ENCODE measurements at places on chromosomes 16 and 17.

DNA sequence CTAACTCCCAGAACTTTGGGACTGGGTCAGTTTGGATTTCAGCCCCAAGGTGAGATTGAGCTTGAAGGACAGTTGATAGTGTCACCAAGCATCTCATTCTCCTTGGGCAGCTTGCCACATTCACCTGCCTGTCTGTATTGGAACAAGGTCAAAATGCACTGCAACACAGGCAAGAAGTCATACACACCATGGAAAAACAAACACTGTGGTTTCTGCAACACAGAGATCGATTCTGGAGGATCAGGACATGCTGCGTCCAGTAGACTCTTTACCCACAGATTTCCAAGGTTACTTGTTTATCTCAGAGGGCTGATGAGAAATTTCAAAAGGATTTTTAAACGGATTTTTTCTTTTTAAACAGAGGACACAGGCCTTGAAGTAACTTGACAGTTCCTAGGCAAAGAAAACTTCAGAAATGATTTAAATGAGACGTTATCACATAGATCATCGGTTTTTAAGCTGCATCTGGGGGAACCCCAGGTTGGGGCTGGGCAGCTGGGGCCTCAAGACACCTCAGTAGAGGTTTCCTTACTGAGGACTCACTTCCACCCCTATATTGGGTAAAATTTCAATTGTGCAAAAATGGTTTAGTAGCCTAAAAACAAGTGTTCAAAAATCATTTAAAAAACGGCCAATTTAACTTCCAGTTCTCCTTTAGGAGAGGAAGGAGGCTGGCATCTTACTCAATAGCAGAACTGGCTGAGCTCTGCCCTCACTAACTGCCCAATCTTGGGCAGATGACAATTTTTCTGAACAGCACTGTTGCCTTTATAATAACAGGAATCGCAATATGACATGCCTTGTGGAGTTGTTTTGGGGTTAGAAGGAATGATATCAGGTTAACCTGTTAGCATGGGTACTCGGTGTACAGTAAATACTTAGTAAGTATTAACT lies 299.3 kb downstream of the XYLT1 start:
- DNase-seq = no peak

DNA sequence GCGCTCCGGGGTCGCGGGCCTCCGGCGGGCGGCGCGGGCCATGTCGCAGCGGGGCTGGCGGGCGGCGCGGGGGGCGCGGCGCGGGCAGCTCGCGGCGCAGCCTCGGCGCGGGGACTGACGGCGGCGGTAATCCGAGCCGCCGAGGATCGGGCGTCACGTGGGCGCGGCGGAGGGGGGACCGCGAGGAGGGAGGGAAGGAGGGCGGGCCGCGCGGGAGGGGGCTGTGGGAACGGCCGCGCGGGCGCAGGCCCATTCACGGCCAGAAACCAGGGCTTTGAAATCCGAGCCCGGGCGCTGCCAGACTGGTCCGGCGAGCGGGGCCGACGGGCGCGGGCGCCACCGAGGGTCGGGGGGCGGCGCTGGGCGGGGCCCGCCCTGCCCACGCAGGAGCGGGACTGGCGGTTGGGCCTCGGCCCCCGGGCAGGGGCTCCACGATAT lies at the start of gene MTSS2:
TSS of gene MTSS2 (minus strand) at position 116 of the 438 bp plus-strand sequence. CDS start 262 bp downstream, outside the sequence.
- DNase-seq = no peak

- no peak for DNase-seq
Measured at GRCh38 chr17:80827646-80828643, 163.7 kb upstream of the CHMP6 start.

DNA sequence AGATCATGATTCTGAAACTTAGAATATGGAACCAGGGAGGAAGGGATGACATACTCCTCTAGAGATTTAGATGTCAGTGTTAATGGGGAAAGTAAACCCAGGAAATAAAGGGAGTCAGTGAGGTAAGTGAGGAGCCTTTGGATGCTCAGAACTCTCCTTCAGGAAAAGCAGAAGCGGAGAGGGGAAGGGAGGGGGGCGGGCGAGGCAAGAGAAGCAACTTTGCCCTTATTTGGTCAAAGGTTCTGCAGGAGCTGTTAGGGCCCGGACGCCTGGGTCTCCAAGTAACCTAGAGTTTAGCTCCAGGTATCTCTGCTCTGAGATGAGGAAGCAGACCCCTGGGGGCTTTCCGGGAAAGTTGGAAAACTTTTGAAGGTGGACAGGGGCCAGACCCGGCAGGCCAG lies 1.3 kb downstream of the PFN1 start:
- no peak for DNase-seq

GRCh38 chr17:78241277-78242023 lies 10.0 kb downstream of the TMEM235 start:
- no peak for DNase-seq

DNA sequence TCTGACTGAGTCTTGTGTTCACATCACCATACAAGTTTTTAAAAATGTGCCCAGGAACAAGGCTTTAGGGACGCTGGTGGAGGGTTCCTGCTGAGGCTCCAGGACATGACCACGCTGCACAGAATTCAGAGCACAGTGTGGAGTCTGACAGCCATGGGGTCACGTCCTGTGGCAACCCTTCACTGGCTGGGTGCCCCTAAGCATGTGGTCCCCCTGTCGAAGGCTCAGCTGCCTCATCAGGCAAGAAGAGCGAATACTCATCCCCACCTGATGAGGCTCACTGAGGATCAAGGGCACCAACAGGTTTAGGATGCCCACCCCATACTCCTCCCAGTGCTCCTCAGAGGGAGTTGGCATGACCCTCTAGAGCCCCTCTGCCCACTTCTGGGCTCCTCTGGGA lies 5.9 kb downstream of the PNMT start:
- no peak for DNase-seq

- DNase-seq = no peak
Measured at GRCh38 chr16:84446596-84447392, 57.7 kb downstream of the MEAK7 start.

DNA sequence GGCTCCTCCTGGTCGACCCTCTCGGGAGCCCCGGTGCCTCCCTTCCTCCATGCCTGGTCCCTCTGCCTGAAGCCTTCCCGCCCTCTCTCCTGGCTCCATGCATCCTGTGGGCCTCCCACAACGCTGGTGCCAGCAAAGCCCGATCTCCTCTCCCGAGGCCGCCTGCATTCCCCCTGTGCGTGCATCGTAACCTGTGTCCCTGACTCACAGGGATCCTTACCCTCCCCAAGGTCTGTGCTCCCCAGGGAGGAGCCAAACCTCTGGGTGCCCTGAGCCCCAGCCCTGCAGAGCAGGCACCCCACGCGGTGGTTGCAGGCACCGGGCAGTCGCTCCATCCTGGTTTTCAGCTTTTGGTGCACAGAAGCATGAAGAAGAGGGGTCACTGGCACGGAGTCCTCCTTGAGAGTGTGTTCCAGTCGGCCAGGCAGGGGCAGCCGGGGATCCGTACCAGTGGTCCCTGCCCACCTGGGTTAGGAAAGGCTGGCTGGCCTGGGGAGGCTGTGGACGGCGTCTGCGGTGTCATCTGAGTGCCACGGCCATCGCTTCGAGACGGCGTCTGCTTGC lies 1.8 kb upstream of the ENPP7 start:
- DNase-seq = no peak

- no peak for DNase-seq
Measured at GRCh38 chr16:49620158-49620868, 235.6 kb downstream of the ZNF423 start.

DNA sequence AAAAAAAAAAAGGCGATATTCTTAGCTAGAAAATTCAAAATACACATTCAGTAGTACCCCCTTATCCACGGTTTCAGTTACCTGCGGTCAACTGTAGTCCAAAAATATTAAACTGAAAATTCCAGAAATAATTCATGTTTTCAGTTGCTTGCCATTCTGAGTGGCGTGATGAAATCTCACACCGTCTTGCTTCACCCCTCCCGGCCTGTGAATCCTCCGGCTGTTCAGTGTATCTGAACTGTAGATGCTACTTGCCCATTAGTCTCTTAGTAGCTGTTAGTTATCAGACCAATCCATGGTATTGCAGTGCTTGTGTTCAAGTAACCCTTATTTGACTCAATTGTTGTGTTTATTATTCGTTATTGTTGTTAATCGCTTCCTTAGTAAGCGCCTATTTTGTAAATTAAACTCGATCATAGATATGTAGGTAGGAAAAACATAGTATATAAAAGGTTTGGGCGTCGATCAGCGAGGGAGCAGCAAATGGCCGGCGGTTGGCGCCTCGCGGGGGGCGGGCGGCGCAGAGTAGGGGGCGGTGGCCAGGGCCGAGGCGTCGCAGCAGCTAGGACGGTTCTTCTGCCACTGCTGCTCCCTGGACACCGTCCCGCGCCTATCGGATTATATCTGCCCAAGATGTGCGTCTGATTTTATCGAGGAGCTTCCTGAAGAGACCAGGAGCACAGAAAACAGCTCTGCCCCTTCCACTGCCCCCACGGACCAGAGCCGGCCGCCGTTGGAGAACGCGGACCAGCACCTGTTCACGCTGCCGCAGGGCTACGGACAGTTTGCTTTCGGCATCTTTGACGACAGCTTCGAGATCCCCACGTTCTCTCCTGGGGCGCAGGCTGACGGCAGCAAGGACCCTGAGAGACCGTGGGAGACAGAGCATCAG lies 39.8 kb upstream of the AKAP1 start:
- DNase-seq = no peak

GRCh38 chr17:8801135-8801840 lies 2.1 kb upstream of the MFSD6L start:
- no peak for DNase-seq

DNA sequence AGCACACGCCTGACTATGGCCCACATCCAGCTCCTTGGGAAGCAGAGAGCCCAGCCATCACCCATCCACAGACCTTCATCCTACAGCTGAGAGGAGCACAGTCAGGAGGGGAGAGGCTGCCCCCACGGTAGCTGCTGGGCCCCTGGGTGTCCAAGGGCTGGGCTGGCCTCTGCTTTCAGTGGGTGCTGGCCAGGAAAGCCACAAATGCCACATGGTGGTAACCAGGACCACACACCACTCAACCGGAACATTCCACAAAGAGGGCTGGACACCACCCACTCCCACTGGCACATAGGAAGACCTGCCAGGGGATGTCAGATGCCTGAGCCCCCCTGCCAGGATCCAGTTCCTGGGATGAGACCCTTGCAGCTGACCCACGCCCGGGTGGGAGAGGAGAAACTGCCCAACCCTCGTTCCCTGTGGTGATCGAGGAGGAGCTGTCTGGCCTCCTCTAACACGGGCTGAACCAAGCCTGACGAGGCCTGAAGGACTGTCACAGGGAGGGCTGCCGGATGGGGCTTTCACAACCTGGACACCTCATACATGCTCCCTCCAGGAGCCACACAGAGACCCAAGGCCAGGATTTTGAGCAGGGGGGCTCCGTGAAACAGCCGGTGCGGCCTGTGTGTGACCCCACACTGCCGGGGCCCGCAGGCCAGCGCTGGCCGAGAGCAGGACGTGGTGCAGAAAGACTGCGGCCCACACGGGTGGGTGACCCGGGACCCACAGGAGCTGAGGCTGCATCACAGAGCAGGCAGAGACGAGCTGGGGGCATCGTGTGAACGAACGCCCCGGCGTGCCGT lies 30.7 kb downstream of the PIEZO1 start:
- no peak for DNase-seq

DNA sequence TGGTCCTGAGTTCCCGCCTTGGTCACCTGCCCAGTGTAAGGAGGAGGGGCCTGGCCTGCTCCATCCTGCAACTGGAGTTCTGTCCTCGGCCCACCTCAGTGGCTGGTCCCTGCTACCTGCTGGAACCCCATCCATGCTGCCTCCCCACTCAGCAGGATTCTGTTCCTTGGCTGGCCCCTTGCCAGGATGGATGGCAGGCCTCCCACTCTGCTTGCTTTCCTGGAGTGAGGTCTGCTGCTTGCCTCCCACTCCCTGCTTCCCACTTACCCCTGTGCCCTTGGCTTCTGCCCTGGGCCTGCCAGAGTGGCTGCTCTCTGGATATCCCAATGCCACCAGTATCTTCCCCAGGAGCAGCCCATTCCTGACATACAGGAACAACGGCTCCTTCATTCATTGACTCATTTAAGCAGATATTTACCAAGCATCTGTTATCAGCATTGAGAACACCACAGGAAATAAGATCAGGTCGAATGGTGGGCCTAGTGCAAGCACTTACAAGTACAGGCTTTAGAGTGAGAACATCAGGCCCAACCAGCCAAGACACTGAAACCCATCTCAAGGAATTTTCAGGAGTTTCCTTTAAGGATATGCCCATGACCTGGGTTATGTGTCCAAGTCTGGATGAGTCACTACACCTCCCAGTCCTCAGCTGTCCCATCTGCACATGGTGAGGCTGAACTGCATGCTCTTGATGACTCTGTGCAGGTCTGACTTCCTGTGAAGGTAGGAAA lies 17.0 kb upstream of the RPRML start:
- no peak for DNase-seq

DNA sequence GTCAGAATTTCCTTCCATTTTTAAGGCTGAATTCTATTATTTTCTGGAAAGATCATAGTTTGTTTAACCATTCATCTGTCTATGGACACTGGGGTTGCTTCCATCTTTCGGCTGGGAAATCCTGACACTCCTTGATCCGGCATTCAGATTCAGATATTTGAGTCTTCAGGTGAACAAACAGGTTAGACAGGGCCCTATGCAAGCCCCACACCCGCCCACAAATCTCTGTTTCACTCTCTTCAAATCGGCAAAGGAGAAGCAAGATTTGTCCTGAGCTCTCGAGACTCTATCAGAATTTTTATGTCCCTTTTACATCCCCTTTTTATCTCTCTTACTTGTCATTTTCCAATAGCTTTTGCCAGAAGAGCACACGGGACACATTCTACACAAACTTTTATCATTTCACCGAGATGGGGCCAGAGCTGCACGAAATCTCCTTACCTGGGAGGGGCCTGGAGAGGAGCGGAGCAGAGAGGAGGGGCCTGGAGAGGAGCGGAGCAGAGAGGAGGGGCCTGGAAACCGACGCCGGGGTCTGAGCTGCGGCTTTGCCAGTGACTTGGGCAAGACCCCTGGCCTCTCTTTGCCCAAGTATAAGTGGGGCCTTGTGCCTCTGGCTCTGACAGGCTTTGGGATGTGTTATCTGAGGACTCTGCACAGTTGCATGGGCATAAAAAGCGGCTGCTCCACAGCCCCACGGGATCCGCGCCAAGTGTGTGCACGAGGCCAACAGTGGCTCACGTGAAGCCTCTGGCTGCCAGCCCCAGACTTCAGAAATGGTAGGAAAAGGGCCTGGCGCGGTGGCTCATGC lies 54.3 kb upstream of the RBFOX3 start:
- DNase-seq = no peak

GRCh38 chr17:66416207-66416940 lies 114.0 kb downstream of the PRKCA start:
- no peak for DNase-seq
